ENCODE measurements at places on chromosomes 13 and 19. TPM values are rescaled to one million over a fixed set of nuclear protein-coding genes. Genes with fewer than 3 reads are reported as not detected.

- no peak for DNase-seq
Measured at GRCh38 chr19:7408251-7408650, 59.5 kb downstream of the ARHGEF18 start.

PLEKHJ1 gene
- 43.4 TPM for total RNA-seq

MLNR gene
- not detected for total RNA-seq

GPR4 gene
- total RNA-seq: not detected

DNA sequence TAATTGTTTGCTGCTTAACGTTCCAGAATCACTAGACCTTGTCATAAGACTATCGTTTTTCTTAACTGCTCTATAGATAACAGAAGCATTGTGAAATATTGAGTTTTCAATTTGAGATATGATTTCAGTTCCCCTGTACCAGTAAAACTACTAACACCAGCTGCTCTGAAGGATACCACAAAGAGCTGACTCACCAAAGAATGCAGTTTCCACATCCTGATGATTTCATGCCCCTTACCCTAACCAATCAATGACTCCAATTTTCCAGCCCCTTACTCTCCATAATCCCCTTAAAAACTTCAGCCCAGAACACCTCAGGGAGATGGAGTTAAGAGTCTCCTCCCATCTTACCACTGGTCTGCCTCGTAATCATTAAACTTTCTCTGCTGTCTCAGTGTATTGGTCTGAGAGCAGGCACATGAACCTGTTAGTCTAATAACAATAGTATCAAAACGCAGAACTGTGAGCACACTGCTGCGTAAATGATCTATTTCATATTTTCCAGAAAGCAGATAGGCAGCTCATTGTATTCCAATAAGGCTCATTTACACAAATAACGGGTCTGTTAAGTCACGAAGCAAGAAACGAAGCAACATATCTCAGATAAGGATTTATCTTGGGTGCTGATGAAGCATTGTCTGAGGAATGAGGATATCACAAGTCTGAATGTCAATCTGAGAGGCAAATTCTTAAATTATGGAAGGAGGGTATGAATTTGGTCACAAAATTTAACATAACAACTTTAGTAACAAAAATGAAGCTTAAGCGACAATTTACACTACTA lies 14.1 kb upstream of the CCNA1 start:
- no peak for DNase-seq

- DNase-seq: no peak
Measured at GRCh38 chr13:65857942-65858565, 1372.1 kb downstream of the PCDH9 start.

YJU2 gene
- total RNA-seq: 17.0 TPM

DNA sequence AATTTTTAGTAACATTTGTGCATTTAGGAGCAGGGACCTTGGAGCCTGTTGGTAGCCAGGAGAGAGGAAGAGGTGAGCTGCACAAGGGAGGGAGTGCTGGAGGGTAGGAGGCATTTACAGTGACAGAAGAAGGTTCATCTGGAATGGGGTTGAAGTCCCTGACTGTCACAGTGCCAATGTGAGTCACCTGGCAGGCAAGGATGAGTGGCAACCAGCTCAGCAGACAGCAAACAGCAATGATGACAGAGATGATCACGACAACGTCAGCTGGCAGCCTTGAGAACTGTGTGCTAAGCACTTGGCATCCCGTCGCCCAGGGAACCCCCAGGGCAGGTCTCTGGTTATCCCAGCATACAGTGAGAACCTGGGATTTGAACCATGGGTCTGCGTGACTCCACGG lies 2.6 kb downstream of the OR10H5 start:
- DNase-seq: no peak

- peak; percentile 94 for DNase-seq
Measured at GRCh38 chr19:18672606-18673337, 10.7 kb upstream of the CRTC1 start.

DNA sequence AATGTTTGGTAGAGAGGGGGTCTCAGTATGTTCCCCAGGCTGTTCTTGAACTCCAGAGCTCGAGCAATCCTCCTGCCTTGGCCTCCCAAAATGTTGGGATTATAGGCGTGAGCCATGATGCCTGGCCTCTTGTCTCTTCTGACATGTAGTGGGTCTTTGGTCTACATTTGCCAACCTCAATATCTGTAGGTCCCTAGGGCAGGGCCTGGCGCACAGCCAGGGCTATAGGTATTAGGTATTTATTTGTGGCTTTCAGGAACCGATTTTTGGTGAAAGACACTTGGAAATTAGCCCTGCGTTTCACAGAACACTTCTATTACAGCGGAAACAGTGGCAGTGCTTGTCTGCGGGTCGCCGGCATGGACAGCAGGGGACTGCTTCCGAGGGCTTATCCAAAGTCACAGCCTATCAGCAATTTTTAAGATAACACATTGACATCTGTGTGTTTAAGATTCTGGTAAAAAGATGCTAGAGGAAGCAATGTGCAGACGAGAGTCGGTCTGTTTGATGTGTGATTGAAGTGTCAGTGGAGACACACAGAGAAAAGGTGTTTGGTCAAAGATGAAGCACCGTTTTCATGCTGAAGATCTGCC lies 14.5 kb downstream of the ZNF536 start:
- no peak for DNase-seq

GRCh38 chr19:16571822-16572331 lies 338 bp downstream of the SLC35E1 start:
- DNase-seq: peak; percentile 92

DNA sequence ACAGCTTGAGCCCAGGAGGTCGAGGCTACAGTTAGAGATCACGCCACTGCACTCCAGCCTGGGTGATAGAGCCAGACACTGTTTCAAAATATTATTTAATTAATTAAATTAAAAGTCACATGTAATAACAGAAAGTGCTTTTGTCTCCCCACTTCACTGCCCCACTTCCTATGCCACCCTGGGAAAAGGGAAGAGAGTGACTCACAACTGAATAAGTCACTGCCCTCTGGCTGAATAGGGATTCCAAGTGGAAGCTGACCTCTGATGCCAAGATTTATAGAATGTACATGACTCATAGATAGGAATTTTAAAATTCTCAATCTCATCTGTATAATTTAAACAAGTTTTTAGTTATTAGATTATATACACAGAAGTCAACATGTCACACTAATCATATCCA lies 22.2 kb upstream of the ERVV-1 start:
- peak; percentile 86 for DNase-seq

GRCh38 chr19:42083537-42083936 lies 7.6 kb downstream of the ZNF574 start:
- DNase-seq: no peak

LRRC4B gene
- not detected for total RNA-seq

CLN5 gene
- 45.1 TPM for total RNA-seq

DNA sequence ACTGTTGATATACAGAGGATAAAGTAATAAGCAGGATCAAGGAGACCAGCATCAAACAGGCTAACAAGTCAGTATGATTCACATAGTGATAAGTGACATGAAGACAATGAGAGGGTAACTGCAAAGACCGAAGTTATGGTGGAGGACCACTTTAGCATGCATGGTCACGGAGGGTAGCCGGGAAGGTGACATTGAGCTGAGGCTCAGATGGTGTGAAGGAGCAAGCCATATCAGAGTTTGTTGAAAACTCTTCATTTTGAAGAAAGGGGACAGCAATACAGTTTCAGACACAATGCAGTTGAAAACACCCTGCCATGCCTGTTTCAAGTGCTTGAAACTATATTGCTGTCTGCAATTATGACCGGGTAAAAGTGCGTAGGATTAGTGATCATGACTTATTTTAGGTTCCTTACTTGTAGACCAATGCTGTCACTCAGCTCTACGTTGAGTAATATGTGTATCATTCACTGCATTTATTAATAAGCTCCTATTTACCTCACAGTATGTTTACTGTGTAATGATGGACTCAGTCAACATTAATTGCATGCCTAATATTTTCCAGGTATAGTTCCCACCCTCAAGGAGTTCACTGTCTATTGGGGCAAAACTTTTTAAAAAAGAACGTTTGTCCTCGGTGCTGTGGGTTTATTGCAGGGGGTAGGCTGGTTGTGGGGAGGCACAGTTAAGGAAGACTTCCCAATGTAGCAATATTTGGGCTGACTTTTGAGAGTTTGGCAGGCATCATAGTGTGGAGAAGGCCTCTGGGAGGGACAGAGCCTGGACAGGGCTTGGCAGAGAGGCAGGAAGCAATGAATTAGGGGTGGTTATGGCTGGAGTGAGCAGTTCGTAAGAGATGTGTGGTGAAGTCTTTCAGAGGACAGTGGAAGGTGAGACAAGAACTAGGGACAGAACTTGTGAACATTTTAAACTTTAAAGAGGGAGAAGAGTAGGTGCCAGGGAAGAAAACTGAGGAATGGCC lies 3.2 kb downstream of the UBAC2 start:
- peak; percentile 21 for DNase-seq

DNA sequence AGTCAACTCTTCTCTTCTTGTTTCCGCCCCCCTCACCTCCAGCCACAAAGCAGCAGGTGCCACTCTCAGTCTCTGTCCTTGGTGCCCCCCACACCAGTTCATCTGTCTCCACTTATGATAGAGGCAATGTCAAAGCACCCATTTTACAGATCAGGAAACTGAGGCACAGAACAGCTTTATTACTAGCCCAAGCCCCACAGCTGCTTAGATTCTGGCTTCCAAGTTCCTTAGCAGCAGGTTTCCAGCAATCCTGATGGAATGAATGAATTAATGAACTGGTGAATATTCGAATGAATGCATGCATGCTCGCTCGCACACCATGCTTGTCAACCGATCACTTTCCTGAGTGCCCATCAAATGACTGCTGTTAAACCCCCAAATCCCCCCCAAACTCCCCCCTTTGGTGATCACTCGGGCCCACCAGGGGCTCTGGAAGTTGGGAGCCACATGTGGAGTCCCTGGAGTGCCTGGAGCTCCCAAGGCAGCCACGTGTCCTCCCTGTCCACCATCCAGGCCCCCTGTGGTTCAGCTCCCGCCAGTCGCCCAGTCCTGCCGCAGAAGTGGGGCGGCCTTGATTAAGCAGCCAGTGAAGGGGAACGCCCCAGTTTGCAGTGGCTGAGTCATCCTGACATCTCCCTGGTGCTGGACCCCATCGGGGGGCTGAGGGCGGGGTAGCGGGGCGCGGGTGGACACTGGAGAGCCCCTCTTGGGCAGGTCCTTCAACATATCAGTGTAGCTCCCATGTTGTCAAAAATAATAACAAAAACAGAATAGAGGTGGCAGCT lies 6.8 kb downstream of the PTPRS start:
- DNase-seq: peak; percentile 62

GRCh38 chr13:33110713-33111413 lies 94.6 kb downstream of the KL start:
- DNase-seq: no peak

- DNase-seq: peak; percentile 77
Measured at GRCh38 chr19:45150751-45151281, 10.0 kb downstream of the NKPD1 start.

DNA sequence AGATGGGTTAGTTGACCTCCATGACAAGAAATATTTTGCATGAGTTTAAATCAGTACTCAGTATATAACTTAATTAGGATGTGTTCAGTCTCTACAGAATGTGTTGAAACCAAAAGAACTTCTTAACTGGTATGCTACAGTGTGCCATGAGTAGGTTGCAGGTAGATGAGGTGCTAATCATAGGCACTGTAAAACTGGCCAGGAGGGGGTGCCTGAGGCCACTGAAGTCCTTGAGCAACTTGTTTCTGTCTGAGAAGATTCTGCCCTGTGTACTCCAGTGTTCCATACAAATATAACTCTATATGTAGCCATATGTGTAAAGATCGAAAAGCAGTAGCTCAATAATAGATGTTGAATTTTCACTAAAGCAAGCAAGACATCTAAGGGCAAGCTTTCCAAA lies 549.2 kb upstream of the KLF12 start:
- no peak for DNase-seq

- peak; percentile 94 for DNase-seq
Measured at GRCh38 chr13:51453207-51453958, 547 bp upstream of the INTS6 start.

SLC25A23 gene
- total RNA-seq: 22.8 TPM

DNA sequence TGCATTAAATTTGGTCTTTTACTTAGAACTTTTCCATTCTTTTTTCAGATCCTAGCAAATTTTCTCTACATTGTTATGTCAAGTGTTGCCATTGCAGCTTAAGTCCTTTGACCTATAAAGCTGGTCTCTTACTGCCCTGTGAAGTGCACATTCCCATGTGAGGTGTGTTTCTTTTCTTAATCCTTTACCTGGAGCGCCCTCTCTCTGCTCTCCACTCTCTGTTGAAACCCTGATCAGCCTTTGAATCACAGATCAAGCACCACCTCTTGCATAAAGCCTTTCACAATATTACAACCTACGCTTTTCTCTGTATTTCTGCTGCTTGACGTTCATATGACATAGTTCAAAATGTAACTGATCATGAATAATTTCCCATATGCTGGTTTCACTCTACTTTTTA lies 84.8 kb downstream of the PCDH17 start:
- no peak for DNase-seq

DNA sequence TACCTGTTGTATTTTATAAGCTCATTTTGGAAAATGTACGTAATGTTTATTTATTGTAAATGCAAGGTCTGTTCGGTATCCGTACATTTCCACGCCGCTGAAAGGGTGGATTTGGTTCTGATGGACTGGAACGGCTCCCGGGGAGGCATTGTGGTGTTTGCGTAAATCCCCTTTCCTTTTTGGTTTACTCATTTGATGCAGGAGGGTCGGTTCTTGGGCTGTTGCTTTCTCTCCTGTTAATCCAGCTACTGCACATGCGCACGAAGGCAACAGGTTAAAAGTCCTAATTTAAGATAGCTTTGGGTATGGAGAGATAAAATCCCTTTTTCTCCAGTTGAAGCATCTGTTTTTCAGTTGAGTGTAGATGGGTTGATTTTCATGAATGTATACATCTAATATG lies 224.4 kb downstream of the TM9SF2 start:
- DNase-seq: no peak

DNA sequence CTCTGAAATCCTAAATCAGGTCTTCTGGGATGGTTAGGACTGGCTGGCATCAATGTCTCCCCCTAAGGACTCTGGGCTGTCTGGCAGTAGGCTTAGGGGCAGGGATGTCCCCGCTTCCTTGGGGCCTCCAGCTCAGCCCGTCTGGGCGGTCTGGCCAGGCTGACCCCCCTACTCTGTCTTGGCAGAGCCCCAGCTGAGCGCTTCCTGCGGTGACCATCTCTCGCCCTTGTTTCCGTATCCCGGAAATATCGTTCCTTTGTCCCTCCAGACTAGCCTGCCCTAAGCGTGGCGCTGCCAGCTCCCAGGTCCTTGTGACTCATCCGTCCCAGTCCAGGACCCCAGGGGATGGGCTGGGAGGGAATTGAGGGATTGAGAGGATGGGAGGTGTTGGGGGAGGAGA lies 11.3 kb downstream of the GTPBP3 start:
- peak; percentile 92 for DNase-seq
